Fibroblast of villous mesenchyme (primary cell): ENCODE measurements at places on chromosomes 4 and X. TPM values are rescaled to one million over a fixed set of nuclear protein-coding genes. Genes with fewer than 3 reads are reported as not detected.

DNA sequence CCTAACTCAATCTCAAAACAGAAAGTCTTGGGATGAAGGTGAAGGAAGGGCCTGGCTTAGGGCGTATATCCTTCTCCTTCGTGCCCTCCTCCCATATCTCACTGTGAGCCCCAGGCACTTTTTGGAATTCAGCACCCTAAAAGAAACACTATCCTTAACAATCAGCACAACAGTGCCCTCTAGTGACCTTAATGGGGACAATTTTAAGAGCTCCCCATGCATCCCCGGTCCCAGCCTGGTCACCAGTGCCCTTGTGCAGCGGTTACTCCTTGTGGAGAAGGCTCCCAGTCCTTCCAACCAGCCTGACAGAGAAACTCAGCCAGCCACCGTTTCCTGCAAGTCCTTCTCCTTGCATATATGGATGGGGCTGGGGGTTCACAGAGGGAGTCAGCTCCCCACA lies 4.2 kb downstream of the PAK3 start:
- peak; percentile 28 for DNase-seq

Gene FRMD7
- not detected in 2 replicates for total RNA-seq

Gene C1QTNF7
- total RNA-seq: 1.7 and 1.9 TPM in 2 replicates

- DNase-seq: no peak
These were observed 118.7 kb downstream of the ENPP6 start for GRCh38 chr4:184099000-184099399.

DNA sequence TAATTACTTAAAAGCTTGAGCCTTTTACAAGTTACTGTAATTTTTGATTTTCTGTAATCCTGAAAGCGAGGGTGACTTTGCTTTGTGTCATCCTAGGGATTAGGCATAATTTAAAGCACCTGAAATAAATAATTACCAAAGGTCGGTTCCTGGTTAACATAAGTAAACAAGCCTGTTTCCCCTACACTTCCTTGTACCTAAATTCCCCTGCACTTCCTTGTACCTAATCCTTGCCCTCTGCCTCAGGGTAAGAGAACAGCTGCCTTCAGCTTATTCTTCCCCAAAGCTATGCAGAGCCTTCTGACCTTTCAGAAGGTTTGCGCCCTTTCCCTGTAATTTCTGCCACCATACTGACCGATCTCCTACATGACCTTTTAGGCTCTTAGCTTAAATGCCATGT lies 166.1 kb upstream of the PDE5A start:
- DNase-seq: no peak

DNA sequence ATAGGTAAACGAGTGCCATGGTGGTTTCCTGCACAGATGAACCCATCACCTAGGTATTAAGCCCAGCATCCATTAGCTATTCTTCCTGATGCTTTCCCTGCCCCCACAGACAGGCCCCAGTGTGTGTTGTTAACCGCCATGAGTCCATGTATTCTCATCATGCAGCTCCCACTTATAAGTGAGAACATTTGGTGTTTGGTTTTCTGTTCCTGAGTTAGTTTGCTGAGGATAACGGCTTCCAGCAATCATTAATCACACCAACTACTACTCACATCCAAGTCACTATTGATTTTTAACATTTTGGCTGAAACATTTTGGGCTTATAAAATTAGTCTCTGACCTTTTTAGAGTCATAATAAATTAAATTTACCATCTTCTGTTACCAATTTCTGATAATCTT lies 205.3 kb downstream of the SPOCK3 start:
- no peak for DNase-seq

Gene NHSL2
- 9.7 and 9.9 TPM in 2 replicates for total RNA-seq

GRCh38 chr4:87835197-87835596 lies 2.4 kb downstream of the MEPE start:
- no peak for DNase-seq

DNA sequence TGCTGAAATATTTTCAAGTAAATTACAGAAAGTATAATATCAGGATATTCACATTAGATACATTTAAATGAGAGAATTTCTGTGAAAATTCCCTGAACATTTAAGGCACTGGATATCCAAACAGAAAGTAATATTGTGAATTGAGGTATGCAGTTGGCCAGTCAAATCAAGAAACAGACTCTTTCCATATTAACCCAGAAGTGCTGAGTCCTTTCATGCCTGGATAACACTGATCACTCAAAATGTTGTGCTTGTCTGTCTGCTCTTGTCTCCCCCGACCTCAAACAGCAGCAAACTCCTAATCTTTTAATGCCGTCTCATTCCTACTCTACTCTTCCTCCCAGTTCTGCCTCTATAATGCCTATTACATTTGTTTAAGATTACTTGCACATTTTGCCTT lies 51.2 kb downstream of the TBC1D9 start:
- no peak for DNase-seq

Gene GAGE12F
- not detected in 2 replicates for total RNA-seq

DNA sequence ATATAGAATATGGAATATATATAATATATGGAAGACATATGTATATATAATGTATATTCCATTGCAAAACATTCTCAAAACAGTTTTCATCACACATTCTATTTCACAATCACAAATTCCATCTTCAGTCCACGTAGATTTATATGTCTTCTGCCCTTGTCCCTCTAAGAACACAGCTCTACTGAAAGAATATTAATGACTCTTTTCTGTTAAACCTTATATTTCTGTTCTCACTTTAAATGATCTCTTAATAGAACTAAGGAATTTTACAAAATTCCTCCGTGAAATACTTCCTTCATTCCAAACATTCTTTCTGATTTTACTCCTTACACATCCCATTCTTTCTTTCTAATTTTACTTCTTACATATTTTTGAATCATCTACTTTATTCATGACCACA lies 1043.1 kb upstream of the PABPC4L start:
- DNase-seq: peak; percentile 39

DNA sequence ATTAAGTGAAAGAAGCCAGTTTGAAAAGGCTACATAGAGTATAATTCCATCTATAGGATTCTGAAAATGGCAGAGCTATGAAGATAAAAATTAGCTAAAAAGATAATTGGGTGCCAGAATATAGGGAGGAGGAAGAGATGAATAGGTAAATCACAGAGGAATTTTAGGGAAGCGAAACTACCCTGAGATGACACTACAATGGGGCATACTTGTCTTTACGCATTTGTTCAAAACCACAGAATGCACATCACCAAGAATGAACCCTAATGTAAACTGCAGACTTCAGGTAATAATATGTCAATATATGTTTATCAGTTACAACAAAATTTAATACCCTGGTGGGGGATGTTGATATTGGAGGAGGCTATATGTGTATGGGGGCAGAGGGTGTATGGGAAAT lies 1342.9 kb downstream of the ADGRL3 start:
- no peak for DNase-seq

DNA sequence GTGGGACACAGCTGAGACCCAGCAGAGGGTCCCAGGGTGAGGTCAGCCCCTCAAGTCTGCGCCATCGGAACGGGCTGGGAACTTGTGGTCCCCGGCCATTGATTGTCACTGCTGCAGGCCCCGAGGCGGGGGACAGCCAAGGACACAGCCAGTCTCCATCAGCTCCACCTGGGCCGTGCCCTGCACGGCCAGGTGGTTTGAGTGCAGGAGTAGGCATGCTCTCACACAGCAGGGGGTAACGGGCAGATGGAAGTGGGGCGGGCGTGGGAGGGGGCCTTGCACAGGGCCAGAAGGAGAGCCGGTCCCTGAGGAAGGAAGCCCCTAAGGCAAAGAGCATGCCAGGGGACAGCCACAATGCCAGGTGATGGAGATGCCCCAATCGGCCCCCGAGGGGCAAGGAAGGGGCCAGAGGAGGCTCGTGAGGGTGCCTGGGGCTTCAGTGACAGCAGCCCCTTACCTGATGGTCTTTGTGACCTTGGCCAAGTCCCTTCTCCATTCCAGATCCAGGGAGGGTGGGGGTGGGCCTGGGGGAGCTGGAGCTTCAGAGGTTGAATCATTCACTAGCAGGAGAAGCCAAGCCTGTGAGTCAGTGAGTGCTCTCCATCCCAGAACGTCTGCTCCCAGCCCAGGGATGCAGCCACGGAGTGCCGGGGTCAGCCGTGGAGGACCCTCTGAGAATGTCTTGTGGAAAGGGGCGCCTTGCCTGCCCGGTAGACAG lies 2.3 kb downstream of the ATP2B3 start:
- no peak for DNase-seq

Gene PLK4
- 5.8 and 11.7 TPM in 2 replicates for total RNA-seq

DNA sequence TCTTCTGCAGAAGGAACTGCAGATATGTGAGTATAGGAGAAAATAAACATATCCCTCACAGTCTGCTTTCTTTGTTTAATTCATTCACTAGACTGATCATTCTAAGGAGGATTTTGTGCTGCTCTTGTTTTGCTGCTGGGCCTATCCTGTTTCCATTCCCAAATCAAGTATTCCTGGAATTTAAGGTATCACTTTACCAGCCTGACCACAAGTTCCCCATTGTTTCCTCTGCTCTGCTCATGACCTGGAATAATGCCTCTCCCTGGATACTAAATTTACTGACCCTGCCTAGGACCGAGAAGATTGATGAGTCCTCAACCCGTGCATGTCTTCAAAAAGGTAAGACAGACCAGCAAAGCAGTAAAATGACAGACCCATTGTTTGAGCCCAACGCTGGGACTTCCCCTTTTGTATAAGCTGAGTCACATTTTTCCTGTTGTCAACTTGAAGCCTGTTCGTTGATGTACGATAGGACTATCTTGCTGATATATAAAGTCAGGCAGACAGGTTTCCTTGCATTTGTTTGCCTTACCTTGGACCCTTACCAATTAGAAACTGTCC lies 85.5 kb upstream of the TET2 start:
- DNase-seq: no peak

DNA sequence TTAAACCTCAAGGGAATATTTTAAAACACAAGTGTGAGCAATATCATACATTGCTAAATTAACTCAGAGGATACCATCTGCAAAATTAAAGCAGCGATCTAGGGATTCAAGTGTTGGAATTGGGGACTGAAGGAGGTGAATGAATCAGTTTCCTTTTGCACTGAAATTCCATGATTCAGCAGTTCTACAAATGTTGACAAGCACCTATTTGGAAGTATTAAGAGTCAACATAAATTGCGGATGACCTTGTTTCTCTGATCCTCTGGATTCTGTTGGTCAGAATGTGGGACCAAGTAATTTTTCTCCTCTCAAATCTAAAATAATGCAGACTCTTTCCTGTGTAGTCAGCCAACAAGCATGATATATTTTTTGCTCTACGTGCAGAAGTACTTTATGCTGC lies 78.8 kb downstream of the LDB2 start:
- no peak for DNase-seq

Gene DUX4
- total RNA-seq: not detected in 2 replicates

Gene CHRDL1
- under 0.01 TPM in 2 replicates for total RNA-seq

- peak; percentile 59 for DNase-seq
These were observed 57.7 kb upstream of the S100G start for GRCh38 chrX:16592194-16592770.

DNA sequence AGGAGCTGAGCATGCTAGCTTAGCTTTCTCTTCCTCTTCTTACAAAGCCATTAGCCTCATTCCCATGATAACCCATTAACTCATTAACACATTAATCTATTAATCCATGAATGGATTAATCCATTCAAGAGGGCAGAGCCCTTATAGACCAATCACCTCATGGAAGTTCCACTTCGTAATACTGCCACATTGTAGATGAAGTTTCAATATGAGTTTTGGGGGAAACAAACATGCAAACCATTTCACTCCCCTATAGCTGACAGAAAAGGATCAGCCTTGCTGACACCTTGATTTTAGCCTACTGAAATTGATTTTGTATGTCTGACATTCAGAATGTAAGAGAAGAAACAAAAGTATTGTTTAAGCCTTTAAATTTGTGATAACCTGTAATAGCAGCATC lies 251.8 kb upstream of the GALNTL6 start:
- DNase-seq: no peak

- no peak for DNase-seq
These were observed 52.8 kb upstream of the PSAPL1 start for GRCh38 chr4:7487502-7487901.

DNA sequence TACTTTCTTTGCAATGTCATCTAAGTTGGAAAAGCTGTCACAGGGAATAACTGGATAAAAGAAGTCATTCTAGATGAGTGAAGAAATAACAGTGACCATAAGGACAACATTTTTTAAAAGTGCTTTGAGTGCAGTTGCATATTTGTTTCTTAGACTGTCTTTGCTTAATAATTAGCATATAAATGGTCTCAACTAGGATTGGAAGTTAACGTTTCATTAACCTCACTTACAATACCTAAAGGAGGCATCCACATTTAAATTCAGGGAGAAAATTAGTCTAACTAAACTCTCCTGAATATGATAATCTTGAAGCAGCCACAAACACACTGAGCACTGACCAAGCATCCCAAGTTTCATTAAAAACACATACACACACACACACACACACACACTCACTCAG lies 780.7 kb downstream of the PCDH18 start:
- peak; percentile 5 for DNase-seq

Gene POU3F4
- not detected in 2 replicates for total RNA-seq

Gene TCEAL2
- not detected in 2 replicates for total RNA-seq

GRCh38 chrX:9730752-9731151 lies 34.9 kb downstream of the GPR143 start:
- no peak for DNase-seq

Gene BMX
- total RNA-seq: under 0.01 TPM in 1 of 2 replicates, not detected in the other

DNA sequence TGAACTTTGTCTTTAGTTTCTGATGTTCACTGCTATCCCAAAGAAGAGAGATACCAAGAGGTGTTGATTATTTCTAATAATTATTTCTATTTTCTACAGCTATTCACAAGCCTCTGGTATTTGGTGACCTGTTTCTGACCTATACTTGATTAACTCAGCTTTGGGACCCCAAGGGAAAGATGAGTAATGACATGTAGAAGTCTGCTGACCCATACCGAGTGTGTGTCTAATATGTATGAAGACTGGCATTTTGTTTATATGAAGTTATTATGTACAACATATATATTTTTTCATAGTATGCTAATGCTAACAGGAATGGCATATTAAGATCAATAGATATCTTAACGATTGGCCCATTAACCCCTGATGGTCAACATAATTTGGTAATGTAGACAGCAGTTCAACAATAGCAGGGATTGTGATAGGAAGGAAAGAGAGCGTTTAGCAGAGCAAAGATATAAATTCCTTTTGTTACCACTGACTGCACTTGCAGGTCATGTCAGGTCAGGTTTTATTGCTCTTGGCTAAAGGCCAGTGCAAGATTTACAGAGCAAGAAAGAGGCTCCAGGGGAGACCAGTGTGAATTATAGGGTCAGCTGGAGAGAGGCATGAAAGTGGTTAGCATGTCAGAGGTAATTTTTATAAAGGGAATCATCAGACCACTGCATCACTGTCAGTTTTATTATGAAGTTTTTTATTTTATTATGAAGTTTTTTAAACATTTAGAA lies 94.7 kb upstream of the DIPK2B start:
- peak; percentile 83 for DNase-seq

Gene SCML2
- 0.32 and 1.7 TPM in 2 replicates for total RNA-seq

GRCh38 chr4:124931050-124931449 lies 218.5 kb upstream of the ANKRD50 start:
- peak; percentile 37 for DNase-seq
